SHP77 treated with DMSO at 0.1 percent for 48 hours (cell line): ENCODE measurements at places on chromosomes 5 and 9.

DNA sequence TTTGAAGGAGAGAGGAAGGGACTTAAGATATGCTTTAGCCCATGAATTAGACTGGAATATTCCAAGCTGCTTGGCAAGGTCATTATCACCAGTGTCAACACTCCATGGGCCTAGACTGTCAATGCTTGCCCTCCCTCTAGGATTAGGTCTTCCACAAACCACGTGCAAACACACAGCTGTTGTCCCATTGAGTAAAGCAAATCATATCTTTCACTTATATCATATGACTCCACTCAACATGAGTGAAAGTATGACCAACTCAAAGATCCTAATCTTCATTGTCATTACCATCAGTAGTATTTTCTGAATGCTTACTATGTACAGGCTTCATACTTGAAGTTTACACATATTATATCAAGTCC lies 57.0 kb upstream of the GRAMD2B start:
- DNase-seq = no peak

DNA sequence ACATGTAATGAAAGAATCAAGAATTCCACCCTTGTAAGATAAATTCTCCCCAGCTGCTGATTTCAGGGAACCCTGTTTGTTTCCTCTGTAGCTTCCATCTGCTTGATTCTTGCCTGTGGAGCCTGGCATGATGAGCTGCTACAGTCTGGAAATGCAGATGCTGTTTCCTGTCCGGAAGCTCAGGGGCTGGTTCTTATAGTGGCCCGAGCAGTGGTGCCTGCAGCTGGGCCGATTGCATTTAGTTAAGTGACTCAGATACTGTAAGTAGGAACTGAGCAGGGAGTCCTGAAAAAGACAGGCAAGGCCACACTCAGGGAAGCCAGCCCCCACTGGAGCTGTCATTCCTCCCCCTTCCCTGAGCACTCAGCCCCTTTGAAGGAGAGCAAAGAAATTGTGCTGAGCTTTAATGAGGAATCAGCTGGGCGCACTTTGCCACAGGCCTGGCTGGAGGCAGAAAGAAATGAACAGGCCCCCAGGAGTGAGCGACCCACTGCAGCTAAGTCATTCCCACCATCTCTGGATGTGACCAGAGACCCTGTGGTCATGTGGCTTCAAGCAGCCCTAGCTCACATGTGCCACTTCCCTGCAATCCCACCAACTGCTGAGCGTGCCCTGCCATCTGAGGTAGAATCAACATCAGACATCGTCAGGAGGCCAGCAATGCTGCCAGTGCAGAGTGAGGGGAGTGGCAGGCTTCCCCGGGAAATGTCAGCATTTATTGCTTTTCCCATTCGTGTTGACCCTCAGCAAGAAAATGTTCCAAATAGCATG lies 206.0 kb upstream of the WWC1 start:
- no peak for DNase-seq

GRCh38 chr5:151718646-151719045 lies 31.9 kb upstream of the SPARC start:
- DNase-seq = no peak

GRCh38 chr5:175746851-175747250 lies 89.0 kb downstream of the HRH2 start:
- peak; percentile 13 for DNase-seq

DNA sequence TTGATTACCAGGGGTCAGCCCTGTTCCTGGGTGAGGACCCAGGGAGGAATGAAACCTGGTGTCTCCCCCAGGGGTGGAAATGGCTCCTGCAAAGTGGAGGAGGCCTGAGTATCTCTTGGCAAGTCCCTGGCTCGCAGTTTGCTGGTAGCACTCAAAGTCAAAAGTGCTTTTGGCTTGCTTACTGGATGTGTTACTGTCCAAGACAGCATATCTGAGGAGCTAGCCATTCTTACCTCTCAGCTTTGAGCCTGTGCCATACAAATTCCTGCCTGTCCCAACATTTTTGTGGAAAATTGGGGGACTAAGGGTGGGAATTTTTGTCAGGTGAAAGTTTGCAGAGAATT lies 9.9 kb downstream of the ZNF618 start:
- no peak for DNase-seq

- DNase-seq = no peak
Measured at GRCh38 chr5:135891791-135892190, 3.9 kb downstream of the IL9 start.

DNA sequence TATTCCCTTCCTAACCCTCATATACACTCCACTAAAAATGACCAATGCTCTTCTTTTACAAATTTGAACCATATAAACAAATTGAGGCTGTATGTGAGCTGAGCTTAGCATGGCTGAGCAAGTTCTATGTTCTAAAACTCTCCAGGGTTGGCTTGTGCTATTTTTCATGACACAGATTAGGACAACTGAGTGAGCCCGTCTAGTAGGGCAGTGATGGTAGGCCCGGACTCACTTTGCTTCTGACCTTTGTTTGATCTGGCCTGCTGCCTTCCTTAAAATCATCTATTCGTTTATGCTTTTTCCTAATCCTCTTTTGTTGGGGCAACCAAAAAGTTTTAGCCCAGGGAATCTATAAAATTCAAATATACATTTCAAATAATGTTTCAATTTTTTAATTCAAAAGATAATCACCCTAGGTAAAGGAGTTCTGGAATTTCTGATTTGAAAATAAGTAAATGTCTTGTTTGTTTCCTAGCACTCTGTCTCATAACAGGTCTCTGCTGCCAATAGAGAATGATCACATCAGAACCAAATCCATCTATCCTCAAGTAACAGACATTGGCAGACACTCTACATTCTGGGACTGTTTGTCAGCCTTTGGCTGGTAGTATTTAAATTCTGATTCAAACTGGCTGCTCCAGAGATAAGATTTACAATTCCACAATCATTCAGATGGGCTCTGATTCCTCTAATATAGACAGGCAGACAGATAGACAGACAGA lies 217.0 kb upstream of the TARS1 start:
- no peak for DNase-seq

DNA sequence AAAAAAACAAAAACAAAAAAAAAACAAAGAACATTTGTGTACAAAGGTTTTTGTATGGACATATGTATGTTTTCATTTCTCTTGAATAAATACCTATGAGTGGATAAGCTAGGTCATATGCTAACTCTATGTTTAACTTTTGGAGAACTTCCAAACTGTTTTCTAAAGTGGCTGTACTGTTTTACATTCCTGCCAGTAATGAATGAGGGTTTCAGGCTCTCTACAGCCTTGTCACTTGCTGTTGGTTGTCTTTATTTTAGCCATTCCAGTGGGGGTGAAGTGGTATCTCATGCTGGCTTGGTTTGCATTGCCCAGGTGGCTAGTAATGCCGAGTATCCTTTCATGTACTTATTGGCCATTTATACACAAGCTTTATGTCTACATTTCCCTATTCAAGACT lies 9.1 kb upstream of the TRIO start:
- DNase-seq = peak; percentile 24

DNA sequence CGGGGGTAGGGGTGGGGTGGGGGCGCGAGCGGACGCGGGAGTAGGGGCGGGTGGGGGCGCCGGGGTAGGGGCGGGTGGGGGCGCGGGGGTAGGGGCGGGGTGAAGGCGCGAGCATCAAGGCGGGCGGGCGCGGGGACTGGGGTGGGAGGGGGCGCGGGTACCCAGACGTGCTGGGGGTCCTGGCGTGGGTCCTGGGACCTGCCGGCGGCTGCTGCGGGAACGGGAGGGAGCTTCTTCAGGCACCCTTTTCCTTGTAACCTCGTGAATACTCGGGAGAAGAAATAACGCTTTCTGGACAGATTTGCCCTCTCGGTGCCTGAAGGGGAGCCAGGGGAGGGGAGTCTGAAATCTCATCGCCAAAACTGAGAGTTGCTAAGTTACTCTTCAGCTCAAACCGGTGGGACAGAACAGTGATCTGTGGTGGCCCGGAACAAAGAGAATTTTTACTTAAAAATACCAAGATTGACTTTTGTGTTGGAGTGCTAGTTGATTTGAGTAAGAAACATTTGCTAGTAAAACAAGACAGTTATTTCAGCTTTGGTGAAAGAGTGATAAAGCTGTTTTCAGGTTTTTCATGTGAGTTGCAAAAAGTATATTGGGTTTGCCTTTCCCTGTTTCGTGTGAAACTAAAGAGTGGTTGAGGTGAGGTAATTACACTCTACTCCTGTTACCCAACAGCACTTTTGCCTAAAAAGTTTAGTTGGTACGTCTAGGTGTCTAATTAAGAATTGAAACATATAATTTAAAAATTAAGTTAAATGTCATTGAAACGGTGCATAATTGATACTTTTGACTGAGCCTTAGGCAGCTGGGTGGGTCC lies 643 bp downstream of the PLEKHG4B start:
- no peak for DNase-seq

- no peak for DNase-seq
Measured at GRCh38 chr9:83521011-83521410, 17.2 kb downstream of the FRMD3 start.

- DNase-seq = no peak
Measured at GRCh38 chr9:77892955-77893514, 138.6 kb downstream of the GNAQ start.

- no peak for DNase-seq
Measured at GRCh38 chr9:115035841-115036612, 81.9 kb downstream of the TNC start.

DNA sequence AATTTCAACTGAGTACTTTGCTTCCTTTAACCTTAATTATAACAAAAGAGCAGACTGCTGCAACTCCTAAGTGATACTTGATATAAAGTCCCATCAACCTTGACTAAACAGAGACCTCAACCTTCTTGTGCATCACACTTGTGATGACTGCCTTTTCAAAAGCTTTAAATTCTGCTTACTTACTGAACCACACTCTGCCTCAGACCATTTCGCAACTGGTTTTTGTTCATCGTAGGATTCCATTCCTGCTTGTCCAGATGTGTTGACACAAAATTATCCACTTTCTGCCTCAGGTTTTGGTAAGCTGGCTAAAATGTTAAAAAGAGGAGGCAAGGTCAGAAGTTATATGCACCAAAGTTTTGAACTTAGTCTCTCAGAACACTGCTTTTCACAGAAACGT lies 3.5 kb downstream of the BOD1 start:
- no peak for DNase-seq

DNA sequence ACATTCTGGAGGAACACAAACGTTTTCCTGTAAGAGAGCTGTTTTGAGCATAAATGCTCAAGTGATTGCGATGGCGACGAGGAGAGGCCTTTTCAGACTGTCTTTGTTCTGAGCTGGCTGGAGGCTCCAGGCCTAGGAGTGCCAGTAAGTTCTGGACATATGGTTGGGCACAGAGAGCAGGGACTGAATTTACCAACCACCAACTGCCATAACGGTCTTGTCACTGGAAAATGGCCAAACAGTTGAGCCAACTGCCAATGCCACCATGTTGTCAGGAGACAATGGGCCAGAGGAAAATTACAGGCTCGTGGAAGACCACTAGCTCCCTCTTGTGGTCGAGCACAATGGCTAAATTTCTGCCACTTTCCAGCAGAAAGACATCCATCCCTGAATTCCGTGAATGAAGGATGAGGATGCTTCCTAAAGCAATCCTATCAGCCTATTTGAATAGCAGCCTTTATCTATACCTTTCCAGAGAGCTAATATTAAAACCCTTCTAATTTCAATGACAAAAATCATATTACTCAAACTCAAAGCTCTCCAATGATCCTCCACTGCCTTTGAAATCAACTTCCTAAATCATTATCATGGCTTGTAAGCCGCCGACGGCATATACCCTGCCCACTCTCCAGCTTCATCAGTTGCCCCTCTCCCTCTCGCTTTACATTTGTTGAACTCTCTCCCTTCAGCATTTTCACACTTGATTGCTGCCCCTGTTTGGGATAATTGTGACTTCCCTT lies 66.9 kb upstream of the GLIS3 start:
- DNase-seq = peak; percentile 14

DNA sequence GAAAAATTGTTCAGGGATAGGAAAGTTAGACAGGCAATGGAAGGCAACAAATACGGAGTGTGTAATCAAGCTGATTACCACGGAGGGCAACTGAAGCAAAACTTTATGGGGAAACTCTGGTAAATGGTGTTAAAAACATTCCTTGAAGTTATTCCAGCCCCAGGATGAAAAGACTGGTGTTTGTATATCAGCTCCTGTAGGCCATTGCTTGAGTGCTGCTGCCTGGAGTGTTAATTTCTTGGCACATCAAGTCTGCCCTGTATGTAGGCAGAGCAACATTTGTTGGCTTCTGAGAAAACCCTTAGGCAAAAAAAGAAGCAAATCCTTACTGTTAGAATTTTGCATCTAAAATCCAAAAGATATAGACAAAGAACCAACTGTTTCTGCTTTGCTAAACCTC lies 686.5 kb upstream of the ACO1 start:
- no peak for DNase-seq

DNA sequence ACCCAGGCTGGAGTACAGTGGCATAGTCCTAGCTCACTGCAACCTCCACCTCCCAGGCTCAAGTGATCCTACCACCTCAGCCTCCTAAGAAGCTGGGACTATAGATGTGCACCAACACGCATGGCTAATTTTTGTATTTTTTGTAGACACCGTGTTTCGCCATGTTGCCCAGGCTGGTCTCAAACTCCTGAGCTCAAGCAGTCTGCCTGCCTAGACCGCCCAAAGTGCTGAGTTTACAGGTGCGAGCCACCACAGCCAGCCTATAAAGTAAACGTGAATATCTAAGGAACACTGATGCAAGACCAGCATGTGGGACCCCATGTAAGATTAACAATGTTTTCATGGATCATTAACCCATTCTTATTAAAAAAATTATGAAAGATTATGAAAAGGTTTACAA lies 15.9 kb downstream of the ANXA2R start:
- DNase-seq = no peak

DNA sequence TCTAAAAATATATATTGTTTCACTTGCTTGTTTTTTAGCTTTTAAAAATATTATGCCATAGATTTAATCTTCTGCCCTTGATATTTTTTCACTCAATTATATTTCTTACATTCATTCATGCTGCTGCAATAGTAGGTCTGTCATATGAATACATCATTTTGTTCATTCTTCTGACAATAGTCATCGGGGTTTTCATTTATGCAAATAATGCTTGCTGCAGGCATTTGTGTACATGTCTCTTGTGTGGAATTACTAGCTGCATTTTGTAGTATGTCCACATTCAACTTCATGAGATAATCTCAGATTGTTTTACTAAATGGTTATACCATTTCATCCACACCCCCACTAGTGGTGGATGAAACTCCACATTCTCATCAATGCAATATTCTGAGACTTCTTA lies 5.3 kb upstream of the PLPP1 start:
- no peak for DNase-seq

DNA sequence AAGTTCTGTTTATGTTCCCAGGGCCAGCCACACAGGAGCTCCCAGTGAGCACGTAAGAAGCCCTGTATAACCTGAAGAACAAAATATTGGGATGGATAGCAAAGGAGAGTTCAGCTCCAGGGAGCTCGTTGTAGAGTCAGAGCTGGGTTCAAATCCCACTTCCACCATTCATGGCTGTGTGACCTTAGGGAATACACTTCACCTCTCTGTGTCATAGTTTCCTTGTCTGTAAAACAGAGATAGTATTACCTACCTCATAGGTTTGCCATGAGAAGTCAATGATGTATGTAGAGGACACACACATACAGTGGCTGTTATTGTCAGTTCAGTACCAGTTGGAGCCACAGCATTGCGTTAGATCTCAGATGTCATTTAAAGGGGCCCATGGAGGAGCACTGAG lies 67.4 kb downstream of the MACROH2A1 start:
- no peak for DNase-seq

- DNase-seq = no peak
Measured at GRCh38 chr5:137346281-137346680, 152.8 kb downstream of the SPOCK1 start.

GRCh38 chr5:82386576-82386975 lies 108.4 kb upstream of the RPS23 start:
- DNase-seq = peak; percentile 86
